ENCODE measurements at places on chromosomes 6 and 20. TPM values are rescaled to one million over a fixed set of nuclear protein-coding genes. Genes with fewer than 3 reads are reported as not detected.

DNA sequence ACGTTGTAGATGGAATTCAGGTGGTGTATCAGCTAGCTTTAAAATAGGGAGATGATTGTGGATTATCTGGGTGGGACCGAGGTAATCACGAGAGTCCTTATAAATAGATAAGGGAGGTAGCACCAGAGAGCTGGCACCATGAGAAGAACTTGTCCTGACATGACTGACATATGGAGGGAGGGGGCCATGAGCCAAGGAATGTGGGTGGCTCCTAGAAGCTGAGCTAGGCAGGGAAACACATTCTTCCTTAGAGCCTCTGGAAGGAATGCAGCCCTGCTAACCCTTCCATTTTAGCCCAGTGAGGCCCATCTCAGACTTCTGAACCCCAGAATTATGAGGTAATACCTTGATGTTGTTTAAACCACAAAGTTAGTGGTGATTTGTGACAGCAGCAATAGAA is 321.1 kb upstream of the SULF2 start:
- no peak for DNase-seq

DNA sequence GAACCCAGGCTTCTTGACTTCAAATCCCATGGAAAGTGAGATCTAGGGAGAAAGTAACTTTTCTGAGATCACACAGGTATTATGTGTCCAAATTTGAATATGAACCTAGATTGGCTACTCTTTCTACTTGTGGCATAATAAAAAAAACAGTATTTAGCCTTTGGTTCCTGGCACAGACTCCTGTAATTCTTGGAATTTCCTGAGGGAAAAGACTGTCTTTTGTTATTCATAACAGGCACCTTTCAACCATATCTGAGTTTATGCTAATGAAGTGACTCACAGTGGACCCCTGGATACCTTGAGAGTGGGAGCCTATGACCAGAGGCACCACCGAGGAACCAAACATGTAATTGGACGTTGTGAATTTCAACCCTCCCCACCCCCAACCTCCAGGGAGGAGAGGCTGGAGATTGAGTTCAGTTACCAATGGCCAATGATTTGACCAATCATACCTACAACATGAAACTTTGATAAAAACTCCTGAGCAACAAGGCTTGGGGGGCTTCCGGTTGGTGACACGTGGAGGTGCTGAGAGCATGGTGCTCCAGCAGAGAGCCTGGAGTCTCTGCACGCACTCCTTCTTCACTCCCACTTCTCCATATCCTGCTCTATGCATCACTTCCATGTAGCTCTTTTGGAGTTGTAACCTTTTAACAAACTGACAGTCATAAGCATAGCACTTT is 48.8 kb downstream of the LAMA4 start:
- DNase-seq: no peak

MCCD1 gene
- total RNA-seq: not detected

- no peak for DNase-seq
Measured at GRCh38 chr6:48184648-48185047, 73.7 kb upstream of the PTCHD4 start.

ZBTB46 gene
- total RNA-seq: 30.2 TPM

DNA sequence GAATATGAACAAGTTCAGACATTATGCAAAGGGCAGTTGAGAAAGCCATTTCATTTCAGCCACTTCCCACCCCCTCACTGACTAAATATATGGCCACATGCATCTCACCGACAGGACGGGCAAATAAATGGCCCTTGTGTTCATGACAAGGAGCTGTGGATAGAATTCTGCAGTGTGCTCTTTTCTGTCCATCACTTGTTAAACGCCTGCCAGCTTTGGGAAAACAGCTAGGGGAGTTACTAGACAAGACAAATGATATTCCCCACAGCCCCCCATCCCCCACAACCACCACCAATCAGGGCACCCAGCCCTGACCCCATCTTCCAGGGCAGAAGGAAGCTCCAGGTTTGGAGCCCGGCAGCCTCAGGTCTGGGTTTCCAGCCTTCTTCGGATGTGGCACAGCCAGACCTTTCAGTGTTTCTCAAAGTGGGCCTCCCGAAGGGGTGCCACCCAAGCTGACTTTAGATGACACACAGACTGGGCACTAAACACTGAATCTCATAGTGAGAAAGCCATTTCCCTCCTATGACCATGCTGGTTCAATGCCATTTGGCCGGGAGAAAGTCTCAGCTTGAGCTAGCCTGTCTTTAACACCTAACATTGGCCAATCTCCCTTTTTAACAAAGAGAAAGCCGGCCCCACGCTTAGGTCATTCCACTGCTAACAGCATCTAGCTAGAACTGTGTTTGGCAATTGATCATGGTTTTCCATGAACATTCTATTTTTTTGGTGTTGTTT is 4.0 kb upstream of the RIPOR3 start:
- DNase-seq: no peak

DNA sequence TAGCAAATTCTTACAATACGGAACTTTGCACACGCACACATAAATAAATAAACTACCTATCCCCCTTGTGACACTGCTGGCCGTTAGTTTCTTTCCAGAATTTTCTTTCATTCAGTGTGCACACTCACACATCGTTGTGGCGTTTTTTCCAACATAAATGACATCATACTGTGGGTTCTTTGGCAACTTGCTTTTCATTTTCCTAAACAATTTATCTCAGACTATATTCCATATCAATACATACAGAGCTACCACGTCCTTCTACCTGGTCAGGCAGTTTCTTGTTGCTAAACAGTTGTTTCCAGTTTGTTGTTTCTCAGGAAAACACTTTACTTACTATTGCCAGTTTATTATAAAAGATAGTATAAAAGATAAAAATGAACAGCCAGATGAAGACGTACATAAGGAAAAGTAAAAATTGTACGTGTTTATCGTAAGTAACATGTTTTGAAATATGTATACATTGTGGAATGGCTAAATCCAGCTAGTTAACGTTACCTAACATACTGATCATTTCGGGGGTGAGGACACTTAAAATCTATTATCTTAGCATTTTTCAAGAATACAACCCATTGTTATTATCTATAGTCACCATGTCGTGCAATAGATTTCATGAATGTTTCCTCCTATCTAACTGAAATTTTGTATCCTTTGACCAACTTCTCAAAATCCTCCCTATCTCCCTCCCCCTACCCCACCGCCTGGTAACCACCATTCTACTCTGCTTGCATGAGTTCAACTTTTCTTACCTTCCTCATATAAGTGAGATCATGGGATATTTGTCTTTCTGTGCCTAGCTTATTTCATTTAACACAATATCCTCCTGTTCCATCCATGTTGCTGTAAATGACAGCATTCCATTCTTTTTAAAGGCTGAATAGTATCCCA is 1.2 kb upstream of the TP53RK start:
- DNase-seq: no peak

- no peak for DNase-seq
Measured at GRCh38 chr20:54368570-54368969, 106.8 kb upstream of the DOK5 start.

C2 gene
- total RNA-seq: 25.0 TPM

GRCh38 chr6:57254055-57254717 is 32.1 kb upstream of the RAB23 start:
- no peak for DNase-seq

TNF gene
- 0.40 TPM for total RNA-seq

GRCh38 chr6:90484903-90485302 is 102.0 kb downstream of the MAP3K7 start:
- no peak for DNase-seq

- no peak for DNase-seq
Measured at GRCh38 chr6:135739288-135739687, 112.2 kb upstream of the PDE7B start.

GRCh38 chr6:52575502-52575892 is 1.4 kb downstream of the TRAM2 start:
- no peak for DNase-seq

DNA sequence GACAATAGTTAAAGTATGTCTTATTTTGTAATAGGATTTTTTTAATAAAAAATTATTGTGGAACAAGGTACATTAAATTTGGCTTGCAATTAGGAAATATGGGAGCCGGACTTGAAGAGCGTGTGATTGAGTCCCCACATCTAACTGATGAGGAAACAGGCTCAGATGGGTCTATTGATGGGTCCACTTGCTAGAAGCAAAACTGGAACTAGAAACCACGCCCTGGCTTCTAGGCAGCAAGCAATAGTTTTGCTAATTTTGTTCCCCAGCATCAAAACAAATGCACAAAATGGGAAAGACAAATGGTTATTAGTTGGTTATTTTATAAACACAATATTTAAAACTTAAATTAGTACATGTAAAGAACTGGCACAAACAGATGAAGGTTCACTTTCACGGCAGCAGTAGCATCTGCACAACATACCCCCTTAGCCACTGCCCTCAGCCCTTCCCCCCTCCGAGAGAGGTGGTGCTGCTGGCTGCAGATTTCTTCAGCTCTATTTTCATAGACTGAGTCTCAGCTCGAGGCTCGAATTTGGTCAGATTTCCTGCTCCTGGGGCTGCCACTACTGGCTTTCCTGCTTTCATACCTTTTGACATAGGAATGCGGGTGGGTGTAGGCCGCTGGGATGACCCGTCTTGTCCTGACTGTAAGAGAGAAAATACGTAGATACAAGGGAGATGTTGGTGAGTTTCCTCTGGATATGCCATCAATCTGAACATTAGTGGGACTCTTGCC is 23.8 kb upstream of the TMEM30A start:
- DNase-seq: no peak

EPB41L1 gene
- total RNA-seq: 53.2 TPM

BEND6 gene
- total RNA-seq: 4.4 TPM

DNA sequence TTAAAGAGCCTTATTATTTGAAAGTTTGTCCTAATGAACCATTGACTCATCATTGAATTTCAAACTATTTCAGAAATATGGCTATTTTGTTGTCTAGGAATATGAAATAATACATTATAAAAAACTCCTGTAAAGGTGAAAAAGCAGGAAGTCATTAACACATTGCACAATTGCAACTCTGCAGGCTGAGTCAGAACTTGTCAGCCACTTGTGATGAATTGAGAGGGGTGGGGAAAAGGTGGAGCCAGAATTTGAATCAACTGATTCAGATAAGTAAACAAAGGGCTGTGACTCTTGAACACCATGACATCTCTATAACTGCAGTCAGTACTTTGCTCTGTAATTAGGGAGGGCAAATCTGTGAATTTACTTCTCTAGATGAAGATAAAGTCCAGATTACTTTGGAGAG is 6.0 kb downstream of the C6orf141 start:
- DNase-seq: no peak

- DNase-seq: no peak
Measured at GRCh38 chr6:139944131-139944530, 569.7 kb upstream of the CITED2 start.

CLDN20 gene
- 2.2 TPM for total RNA-seq

PNPLA1 gene
- 0.22 TPM for total RNA-seq

GRCh38 chr6:130381459-130382380 is 15.9 kb downstream of the TMEM200A start:
- DNase-seq: no peak

DNA sequence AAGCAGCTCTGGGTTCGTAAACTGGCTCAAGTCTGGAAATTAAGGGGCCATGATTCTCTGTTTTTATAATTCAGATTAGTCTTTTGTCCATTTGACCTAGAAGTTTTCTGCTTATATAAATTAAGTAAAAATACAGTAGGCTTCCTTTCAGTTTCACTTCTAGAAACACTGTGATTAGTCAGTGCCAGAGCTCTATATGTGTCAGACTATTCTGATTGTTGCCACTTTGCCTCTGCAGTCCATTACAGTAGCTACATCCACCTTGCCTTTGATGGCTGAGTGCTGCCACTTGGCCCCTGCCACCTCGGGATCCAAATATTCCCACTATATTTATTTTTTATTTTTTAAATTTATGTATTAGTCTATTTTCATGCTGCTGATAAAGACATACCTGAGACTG is 7.9 kb downstream of the ZC2HC1B start:
- DNase-seq: no peak

DNA sequence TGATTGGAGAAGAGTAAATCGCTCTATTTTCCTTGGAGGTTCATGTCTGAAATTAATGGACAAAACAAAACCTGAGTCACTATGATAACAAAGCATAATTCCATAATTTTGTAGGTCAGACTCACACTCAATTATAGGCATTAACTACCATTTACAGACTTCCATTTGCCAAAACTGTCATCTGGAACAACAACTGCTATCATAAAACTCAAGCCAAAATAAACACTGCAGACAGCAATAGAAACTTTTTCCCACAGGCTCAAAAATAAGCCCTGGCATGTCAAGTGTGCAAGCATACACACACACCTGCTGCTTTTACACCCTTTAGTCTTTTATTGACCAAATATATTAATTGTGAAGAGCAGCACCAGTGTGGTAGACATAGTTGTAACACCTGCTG is 7.1 kb downstream of the MRPS10 start:
- DNase-seq: no peak

DNA sequence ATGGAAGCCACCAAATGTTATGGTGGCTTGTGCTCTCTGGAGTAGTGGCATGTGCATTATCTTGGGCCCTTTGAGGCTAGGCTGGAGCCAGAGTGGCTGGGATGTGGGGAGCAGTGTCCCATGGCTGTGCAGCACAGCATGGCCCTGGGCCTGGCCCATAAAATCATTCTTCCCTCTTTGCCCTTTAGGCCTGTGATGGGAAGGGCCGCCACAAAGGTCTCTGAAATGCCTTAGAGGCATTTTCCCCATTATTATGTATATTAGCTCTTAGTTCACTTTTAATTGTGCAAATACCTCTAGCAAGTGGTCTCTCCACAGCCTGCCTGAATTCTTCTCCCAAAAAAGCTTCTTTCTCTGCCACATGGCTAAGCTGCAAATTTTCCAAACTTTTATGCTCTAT is 297.3 kb upstream of the IRAK1BP1 start:
- no peak for DNase-seq

SRSF12 gene
- total RNA-seq: 2.0 TPM

BNIP5 gene
- not detected for total RNA-seq

DNA sequence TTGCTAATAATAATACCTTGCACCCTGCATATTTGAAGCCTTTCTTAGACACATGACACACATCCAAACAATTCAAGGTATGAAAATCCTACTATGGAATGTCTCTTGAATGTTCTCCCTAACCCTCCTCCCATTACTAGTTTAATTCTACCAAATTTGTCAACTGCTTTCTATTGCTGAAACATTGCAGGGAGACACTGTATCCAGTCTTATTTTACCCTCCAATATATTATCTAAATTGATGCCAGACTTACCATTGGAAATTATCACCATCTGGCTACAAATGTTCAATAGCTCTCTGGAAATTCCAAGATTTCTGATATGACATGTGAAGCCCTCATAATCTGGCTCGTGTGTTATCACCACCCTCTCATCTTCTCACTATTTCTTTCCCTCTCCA is 1027.3 kb upstream of the CITED2 start:
- DNase-seq: no peak

GRCh38 chr6:356828-357251 is 34.7 kb upstream of the IRF4 start:
- peak; percentile 72 for DNase-seq

- DNase-seq: no peak
Measured at GRCh38 chr6:33602180-33602579, 18.9 kb upstream of the ITPR3 start.

- no peak for DNase-seq
Measured at GRCh38 chr6:39876826-39877225, 57.4 kb downstream of the MOCS1 start.
